ENCODE measurements at places on chromosomes 1 and 21.

DNA sequence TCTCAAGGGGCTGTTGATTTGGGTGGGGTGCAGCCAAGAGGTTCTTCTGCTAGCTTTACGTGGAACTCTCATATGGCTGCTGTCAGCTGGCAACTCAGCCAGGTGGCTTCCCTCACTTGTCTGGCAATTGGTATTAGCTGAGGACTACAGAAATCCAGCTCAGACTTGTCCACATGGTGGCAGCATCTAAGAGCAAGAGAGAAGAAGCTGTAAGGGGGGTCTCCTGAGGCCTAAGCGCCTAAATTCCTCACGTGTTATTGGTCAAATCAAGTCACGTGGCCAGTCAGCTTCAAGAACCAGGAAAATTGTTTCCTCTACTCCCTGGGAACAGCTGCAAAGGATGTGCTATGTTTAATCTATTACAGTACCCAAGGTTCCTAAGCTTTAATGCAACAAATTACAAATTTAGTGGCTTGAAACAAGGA lies 4.2 kb upstream of the DYRK3 start:
- DNase-seq = peak; percentile 85

GRCh38 chr1:3033790-3034090 lies 12.5 kb downstream of the ACTRT2 start:
- DNase-seq = no peak

DNA sequence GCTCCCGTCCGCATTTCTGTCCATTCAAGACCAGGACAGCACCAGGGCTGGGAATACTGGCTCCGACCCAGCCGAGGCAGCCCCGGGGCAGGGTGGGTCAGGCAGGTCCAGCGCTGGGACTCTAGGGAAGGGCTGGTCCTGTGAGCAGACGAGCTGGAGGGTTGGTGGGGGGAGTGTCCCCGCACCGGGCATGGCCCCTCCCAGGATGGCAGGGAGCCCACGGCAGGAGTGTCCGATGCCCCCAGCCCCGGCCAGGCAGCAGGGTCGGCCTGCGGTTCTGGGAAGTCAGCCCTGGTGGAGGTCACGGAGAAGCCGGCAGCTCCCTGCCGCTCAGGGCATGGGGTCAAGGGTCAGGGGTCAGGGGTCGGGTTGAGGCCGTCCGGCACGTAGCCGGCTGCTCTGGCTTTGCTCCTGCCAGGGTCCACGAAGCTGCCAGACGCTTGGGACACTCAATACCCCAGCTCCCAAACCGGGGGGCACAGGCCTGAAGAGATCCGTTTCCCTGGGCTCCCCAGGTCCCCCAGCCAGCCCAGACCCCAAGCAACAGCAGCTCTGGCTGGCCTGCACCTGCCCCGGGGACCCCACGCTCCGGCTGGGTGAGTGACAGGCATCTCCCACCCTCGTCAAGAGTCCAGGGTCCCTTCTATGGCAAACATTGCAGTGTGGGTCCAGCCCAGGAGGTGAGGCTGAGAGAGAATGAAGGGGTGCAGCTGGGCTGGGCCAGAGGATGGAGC lies 6.7 kb downstream of the C1QTNF12 start:
- DNase-seq = no peak

DNA sequence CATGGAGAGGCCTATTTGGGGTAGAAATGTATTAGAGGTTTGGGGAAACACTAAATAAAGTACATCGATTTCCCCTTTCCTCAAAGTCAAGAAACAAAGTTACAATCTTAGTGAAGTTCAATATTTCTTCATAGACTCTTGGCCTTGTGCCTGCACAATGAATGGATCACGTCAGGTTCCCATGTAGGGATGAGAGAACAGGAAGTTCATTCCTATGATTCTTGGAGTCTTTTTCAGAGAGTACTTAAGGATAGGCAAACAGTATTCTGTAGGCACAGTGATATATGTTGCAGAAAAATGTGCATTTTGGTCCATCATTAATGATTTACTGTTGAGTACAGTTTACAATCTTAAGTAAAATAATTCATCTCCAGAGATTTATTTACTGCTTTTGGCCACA lies 275.5 kb downstream of the RGS7 start:
- no peak for DNase-seq

DNA sequence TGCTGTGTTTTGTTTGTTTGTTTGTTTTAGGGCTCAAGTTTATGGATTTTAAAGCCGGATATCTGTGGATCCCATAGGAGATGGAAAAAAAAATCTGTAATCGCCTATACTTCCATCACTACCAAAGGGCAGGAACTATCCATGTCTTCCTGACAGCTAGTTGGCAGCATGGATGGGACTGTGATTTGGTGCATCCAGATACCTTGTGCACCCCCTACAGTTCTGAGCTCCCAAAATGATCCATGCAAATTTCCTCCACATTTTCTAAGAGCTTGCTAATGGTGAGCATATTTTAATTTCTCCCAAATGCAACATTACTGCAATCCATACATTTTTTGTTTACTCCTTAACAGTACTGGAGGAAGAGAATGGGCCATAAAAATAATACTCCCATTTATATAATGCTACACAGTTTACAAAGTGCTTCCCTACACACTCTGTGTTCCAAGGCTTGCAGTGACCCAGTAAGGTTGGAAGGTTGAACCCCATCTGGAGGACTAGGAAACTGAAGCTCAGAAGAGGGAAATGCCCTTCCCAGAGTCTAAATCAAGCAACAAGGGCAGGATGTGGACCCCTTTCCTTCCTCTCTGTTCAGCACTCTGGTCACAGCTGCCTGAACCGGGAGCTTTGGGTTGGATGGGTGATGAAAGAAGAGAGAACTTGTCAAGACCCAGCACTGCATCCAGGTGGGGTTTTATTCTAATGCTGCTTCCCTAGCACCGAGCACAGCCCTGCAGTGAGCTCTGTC lies 48.0 kb downstream of the CAPN8 start:
- DNase-seq = no peak

GRCh38 chr1:167175901-167176300 lies 44.8 kb upstream of the POU2F1 start:
- DNase-seq = no peak

DNA sequence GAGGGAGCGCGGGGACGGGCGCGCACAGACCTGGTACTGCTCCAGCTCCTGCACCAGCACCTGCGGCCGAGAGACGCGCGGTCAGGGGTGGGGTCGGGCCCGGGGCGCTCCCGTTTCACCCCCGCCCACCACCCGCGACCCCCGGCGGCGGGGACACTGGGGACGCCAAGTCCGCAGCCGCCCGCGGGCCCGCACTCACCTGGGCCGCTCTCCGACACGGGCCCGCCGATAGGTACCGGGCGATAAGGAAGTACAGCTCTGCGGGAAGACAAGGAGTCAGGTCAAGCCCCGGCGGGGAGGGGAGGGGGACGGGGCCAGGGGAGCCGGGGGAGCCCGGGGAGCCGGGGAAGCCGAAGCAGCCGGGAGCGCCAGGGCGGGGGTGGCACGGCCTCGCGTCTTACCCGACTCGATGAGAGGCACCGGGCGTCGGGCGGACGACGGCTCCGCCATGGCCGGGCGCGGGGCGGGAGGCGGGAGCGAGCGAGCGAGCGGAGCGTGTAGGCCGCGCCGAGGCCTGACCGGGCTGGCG lies 326 bp downstream of the BRWD1 start:
- DNase-seq = peak; percentile 44

GRCh38 chr21:21730512-21730911 lies 732.3 kb downstream of the NCAM2 start:
- DNase-seq = no peak

- DNase-seq = peak; percentile 28
These were observed 5.2 kb upstream of the HLX start for GRCh38 chr1:220873868-220874655.

GRCh38 chr21:42193721-42194120 lies 25.2 kb upstream of the ABCG1 start:
- DNase-seq = no peak

- DNase-seq = no peak
These were observed 185.5 kb downstream of the ZC3H11B start for GRCh38 chr1:219427403-219427802.

DNA sequence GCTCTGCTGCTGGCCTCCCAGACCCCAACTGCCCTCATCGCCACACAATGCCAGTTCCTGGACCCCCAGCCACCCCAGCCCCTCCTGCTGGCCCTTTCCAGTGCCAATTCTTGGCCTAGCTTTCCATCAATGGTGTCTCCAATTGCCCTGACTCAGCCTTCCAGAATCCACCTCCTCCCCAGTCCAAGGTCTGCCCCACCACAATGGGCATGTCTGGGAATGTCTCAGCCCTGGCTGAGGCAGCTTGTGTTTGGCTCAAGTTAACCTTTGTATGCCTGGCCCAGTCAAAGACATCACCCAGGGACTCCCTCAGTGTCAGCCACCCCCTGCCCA lies 16.4 kb downstream of the ALDH4A1 start:
- DNase-seq = no peak

DNA sequence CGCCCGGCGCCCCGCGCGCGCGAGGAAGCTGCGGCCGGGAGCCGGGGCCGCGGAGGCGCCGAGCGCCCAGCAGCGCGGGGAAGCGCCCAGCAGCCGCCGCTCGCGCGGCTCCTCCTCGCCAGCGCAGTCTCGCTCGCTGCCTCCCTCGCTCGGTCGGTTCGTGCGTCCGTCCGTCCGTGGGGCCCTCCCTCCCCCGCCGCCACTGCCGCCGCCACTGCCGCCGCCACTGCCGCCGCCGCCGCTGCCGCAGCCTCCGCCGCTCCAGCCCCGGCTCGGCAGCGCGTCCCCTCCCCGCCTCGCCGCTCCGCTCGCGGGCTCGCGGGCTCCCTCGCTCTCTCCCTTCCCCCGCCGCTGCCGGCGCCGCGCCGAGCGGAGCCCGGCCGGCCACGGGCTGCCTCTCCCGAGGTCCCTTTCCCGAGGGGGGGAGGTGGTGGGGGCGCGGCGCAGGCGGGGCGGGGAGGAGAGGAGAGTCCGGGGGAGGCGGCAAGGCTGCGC lies at the start of gene KCND3:
Gene KCND3, minus strand, starts transcription at position 138 of the 495 bp plus-strand sequence.
- peak; percentile 20 for DNase-seq

DNA sequence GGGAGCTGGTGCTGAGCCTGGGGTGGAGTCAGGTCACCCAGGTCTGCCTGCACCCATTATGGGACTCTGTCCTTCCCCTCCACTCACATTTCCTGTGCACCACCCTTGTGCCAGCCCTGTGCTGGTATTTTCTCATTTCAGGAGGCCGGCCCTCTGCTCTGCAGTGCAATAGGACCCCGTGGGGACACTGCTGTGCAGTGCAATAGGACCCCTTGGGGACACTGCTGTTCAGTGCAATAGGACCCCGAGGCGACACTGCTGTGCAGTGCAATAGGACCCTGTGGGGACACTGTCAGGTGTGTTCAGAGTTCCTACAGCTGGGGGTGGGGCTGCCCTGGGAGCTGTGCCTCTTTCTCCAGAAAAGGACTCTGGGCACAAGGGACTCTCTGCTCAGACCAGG lies 36.2 kb upstream of the DMBX1 start:
- DNase-seq = no peak

DNA sequence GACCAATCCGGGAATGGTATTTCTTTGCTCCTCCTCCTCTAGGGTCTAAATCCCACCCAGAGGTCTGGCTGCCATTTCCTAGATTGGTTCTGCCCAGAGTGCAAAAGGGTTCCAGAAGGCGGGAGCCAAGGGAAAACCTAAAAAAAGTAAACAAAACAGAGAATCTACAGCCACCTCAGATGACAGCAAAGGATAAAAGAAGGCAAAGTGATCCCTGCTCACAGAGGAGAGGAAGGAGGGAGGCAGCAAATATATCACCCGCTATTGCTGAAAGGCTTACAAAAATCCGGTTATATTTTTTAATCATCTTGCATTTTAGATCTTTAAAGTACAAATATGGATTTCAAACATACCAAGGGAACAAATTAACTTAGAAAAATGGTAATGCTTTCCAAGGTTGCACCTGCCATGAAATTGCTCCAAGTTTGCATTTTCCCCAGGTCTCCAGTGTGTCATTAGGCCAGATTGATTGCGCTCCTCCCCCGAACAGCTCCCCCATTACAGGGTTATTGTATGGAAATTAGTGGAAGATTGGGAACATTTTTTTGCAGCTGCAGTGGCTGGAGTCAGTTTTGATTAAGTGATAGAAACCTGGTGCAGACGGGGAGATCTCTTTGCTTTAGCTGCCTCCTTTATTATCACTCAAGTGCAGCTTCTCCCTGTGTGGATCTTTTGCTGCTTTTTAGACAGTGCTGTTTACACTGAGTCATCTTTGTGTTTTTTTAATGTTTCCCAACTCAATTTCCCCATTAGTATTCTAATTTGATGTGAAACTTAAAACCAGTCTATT lies 280.5 kb upstream of the CAMK1G start:
- peak; percentile 31 for DNase-seq

DNA sequence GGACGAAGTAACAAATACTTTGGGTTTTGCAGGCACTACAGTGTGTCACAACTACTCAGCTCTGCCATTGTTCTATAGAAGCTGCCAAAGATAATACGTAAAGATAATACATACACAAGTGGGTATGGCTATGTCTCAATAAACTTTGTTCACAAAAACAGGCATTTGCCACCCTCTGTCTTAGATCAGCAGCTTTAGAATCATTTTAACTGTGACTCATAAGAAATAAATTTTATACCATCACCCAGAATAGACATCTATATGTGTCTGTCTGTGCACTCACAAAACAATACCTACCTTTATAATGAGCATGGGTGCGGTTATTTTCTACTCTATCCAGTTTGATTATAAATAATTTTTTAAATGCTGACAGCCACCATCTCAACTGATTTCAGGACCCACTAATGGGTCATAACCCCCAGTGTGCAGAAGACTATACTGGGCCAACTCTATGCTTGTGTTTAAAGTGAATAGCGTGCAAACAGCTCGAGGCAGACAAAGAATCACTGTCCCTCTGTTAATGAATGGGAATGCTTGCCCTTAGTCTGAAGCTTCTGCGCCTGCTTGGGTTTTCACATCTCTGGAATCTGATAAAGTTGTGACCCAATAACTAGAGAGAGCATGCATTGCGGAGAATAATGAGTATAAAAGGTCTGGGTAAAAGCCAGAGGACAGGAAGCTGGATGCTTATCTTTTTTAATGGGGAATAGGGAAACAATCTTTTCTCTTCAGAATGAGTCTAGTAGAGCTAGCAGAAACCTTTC lies 216.2 kb downstream of the PLPP3 start:
- DNase-seq = no peak

- no peak for DNase-seq
These were observed 60.0 kb upstream of the ATP5PO start for GRCh38 chr21:33975548-33976081.

DNA sequence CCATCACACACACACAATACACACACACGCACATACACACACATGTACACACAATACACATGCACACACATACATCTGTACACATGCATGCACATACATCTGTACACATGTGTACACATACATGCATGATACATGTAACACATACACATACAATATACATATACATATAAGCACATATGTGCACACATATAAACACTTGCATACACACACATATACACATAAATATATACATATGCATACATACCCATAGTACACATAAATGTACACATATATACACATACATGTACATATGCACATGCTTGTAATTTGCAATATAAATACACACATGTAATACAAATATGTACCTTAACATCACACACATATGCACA lies 282.6 kb upstream of the VAMP3 start:
- DNase-seq = no peak

- DNase-seq = peak; percentile 47
These were observed 643 bp upstream of the MOV10 start for GRCh38 chr1:112673592-112674439.

GRCh38 chr1:206872139-206872538 lies 6.7 kb downstream of the IL20 start:
- DNase-seq = no peak

GRCh38 chr1:59903141-59903754 lies 23.3 kb downstream of the CYP2J2 start:
- DNase-seq = peak; percentile 34
